Activated CD4-positive, alpha-beta T cell treated with anti-CD3 and anti-CD28 coated beads, Interleukin-2, amount 50 U/mL, for 48 hours (primary cell): ENCODE measurements at places on chromosomes 4 and X.

- DNase-seq, result no peak
Observed at GRCh38 chr4:107592519-107592918, 127.5 kb downstream of the PAPSS1 start.

GRCh38 chrX:108732630-108733321 is 3.6 kb downstream of the IRS4 start:
- DNase-seq, result no peak

GRCh38 chr4:41747230-41748055 is 1.1 kb downstream of the PHOX2B start:
- DNase-seq, result no peak

DNA sequence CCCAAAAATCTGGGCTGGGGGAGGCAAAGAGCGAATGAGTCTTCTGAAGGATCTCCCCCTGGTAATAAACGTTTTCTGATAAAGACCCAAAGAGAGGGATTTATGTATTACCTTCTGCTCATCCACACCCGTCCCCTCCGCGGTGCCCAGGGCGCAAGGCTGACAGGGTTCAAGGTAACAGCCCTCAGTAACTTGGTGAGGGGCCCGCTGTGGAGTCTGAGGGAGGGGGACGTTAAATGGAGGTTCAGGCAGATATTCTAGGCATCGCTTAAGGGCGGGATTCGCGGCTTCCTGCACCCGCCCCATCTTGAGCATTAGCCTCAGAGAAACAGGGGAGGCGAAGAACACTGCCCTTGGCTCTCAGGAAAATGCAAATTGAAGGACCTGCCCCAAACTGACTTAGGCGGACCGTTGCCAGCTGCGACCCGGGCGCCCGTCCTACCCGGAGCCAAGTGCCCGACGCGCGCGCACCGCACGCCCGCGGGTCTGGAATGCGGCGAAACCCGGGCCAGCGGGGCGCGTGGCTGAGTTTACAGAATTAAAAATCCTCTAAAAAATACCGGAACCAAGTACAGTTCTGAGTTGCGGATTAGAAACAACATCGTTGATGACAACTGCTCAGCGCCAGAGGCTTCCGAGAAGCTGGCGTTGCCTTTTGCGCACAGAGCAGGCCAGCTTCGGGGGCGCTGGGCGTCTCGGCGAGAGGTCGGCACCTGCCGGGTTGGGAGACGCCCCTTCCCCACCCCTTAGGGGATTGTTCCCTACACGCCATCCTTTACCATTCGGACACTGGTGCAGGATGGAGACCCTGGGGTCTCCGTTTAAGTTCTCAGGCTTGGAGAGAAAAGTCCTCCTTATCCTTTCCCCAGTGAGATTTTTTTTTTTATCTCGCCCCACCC is 2.8 kb downstream of the HELT start:
- no peak for DNase-seq

DNA sequence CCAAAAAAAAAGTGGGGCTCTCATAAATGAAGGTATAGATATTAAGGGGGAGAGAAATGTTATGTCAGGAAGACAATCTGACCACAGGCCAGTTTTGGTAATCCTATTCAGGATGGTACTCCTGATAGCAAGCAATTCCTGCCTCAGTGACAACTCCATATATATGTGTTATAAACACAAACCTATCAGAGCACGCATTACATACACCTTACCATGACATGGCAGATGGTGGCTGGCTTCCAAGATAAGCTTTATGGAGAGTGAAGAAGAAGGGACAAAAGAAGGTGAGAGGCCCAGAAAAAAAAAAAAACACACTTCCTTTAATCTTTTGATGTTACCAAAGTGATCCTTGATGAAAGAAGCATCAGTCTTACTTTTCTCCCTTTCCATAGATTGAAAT is 29.5 kb upstream of the KDR start:
- DNase-seq, result no peak

DNA sequence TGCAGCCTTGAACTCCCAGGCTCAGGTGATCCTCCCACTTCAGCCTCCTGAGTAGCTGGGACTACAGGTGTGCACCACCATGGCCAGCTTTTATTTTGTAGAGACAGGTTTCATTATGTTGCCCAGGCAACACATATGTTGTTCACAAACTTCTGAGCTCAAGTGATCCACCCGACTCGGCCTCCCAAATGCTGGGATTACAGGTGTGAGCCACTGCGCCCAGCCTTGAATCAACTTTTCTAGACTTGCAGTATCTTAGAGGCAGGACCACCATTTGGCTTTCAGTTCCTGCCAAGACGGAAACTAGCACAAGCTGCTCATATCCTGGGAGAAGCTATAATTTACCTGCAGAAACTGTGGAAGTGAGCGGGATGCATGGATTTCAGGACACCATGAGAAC is 19.9 kb downstream of the NAT8L start:
- DNase-seq, result no peak

DNA sequence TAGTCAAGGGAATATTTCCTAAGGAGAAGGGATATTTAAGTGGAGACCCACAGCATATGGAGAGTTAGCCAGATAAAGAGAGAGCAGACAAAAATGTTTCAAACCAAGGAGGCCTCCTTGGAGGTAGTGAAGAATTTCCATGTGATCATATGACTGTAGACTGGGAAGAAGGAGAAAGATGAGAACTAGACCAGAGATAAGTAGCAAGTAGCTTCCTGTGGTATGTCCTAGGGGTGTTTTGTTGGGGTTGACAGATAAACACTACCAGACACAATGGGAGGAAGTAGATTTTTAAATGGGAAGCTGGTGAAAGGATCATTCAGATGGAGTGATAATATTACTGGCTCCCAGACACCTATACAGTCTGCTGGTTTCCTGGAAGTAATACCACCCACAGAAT is 13.6 kb downstream of the SYAP1 start:
- no peak for DNase-seq

DNA sequence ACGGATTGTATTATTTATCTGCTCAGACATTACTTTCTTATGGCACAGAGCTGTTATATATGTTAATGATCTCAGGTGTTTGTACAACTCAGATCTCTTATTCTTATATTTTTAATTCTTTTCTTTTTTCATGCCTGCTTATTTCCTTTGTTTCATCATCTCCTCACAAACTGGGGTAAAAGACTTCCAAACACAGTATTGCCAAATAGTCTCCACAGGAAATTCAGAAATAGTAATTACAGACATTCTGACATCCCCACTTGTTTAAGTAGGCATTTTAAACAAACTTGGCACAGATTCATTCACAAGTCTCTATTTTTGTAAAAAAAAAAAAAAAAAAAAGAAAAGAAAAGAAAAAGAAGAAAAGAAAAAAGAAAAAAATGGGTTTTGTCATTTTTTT is 129.7 kb upstream of the USP38 start:
- no peak for DNase-seq

DNA sequence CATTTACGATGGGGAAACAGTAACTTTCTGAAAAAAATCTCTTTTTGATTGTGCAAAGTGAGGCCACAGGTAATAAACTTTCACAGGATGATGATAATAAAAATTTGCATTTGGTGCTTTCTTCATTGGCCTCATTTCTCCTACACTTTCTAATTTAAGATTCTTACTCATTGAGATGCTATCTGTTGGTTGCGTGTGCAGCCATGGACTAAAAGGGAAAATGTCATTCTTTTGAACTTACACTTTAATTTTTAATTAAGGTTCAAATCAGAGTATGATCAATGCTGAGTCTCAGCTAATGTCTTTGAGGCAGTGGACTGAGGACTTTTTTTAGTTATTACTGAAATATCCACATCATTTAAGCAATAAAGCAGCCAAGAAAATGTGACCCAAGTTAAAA is 87.6 kb downstream of the SEL1L3 start:
- no peak for DNase-seq

DNA sequence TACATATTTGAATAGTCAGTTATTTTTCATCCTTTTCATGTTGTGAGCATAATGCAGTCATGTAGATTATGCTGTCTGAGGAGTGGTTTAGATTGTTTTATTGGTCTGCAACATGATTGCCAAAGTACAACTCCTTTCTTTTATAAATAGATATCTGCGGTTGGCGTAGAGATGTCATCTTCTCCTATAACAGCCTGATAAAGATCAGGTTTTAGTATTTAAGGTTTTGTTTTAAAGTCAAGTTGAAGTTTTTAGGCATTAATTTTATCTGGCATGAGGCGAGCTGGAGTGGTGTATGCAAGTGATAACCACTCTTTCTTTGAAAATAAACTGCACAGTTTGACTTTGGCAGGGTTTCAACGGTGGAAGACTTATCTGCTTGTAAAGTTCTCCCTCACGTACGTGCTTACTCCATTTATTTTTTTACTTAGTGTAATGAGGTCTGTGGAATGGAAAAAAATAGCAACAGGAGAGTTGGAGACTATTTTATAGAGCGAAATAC is 126.3 kb downstream of the FBXO8 start:
- no peak for DNase-seq

DNA sequence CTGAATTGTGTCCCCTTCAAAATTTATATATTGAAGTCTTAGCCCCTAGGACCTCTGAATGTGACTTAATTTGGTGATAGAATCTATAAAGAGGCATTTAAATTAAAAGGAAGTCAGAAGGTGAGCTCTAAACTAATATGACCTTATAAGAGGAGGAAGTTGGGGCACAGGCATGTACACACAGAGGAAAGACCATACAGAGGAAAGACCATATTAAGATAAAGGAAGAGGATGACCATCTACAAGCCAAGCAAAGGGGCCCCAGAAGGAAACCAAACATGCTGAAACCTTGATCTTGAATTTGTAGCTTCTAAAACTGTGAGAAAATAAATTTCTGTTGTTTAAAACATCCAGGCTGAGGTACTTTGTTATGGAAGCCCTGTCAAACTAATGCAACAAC is 26.9 kb upstream of the CYBB start:
- DNase-seq, result no peak

- no peak for DNase-seq
Observed at GRCh38 chrX:155841232-155841631, 39.9 kb upstream of the VAMP7 start.

DNA sequence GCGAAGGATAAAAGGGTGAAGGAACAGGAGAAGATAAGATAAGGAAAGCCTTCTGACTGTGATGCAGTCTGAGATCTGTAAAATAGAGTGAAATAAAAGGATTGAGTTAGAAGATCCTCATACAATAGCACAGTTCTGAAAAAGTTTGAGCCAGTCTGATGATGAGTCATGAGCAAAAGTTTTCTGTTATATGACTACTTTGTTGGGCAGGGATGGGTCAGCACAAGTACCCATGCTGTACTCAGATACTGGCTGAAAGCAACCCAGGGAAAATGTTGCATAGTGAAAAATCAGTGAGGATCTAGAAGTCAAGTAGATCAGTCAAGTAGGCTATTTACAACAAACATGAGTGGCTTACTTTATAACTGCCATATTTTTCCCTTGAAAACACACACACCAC is 253.5 kb downstream of the PCDH10 start:
- DNase-seq, result no peak

DNA sequence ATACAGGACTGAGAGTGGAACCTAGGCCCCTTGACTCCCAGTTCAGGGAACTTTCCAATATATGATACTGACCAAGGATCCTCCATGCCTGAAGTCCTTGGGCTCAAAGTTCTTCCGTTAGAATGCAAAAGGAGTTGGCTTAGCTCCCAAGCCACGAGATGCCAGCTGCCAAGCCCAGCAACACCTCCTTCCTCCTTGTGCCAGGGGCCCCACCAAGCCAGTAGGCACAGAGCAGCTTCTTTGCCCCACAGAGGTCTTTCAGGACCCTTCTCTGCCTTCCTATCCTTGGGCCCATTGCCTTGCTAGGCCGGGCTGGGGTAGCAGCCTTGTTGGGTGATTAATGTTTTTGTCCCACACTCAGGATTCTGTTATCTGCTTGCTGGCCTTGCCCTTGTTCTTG is 105.6 kb downstream of the EFNB1 start:
- no peak for DNase-seq

- no peak for DNase-seq
Observed at GRCh38 chr4:173272996-173273395, 61.2 kb downstream of the HMGB2 start.
